SK-MEL-5 (cell line): ENCODE measurements at places on chromosomes 3 and 15. TPM values are rescaled to one million over a fixed set of nuclear protein-coding genes. Genes with fewer than 3 reads are reported as not detected.

Gene BRK1
- 93.4 and 102 TPM in 2 replicates for total RNA-seq

Gene AHSG
- not detected in 2 replicates for total RNA-seq

Gene RYR3
- 0.08 and 0.16 TPM in 2 replicates for total RNA-seq

Gene BNC1
- not detected in 2 replicates for total RNA-seq

DNA sequence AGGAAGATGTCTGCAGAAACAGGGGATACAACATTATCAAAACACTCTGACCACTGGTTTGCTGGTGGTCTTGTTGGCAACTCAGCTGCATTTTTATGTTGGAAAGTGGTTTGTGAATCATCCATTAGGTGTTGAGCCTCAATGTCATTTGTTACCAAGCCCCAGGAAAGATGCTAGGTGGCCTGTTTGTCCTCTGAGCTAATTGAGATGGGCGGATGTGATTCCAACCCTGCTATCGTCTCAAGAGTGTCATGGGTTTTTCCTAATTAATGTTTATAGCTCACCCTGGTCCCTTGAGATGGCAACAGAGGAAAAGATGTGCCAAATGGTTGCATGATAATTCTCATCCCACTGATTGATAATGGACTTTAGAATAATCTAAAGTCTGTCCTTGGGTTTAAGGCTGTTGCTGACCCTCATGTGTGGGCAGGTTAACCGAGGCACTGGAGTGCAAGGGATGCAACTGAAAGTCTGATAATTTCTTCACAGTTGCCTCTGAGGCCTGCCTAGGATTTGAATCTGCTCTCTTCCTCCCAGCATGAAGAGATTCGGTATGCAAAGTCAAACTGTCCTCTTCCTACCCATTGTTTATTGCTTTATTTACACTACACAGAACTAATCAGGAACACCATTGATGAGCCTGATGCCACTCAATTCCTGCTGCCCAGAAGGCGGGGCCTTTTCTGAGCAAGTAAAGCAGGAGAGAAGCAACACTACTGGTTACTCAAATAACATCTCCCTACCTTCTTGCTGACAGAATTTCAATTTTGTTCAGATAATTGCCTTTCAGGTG, 166.2 kb upstream of the TBC1D5 start:
- DNase-seq, result no peak

DNA sequence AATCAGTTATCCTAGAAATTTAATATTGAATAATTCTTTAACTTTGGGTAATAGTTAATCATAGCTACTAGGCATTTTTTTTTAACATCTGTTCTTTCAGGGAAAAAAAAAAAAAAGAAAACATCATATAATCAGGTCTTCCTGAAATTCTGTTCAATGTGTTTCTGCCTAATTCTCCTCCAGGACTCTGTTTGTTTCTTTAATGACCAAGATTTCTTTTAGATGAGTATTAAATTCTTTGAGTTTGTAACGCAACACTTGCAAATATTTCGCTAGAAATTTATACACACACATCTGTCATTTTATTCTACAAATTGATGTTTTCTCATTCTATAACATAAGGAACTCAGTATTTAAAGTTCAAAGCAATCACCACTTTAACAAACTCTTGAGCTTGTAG, 56.7 kb downstream of the ALCAM start:
- no peak for DNase-seq

DNA sequence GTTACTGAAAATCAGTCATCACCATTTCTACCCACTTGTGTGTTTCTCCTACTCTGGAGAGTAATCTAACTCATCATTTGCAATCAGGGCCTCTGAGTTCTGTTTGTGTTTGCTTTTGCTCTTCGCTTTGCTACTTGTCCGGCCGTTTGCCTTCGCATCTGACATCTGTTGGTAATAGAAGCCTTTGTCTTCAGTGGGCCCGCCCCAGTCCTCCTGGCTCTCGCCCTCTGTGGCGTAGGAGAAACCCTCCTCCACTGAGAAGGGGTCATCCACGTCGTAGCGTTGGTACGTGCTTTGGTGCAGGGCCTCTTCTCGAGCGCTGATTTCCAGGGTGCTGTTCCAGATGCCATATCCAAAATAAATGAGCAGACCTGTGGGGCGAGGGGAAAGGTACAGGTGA, 48.3 kb downstream of the CLDN11 start:
- DNase-seq, result no peak

DNA sequence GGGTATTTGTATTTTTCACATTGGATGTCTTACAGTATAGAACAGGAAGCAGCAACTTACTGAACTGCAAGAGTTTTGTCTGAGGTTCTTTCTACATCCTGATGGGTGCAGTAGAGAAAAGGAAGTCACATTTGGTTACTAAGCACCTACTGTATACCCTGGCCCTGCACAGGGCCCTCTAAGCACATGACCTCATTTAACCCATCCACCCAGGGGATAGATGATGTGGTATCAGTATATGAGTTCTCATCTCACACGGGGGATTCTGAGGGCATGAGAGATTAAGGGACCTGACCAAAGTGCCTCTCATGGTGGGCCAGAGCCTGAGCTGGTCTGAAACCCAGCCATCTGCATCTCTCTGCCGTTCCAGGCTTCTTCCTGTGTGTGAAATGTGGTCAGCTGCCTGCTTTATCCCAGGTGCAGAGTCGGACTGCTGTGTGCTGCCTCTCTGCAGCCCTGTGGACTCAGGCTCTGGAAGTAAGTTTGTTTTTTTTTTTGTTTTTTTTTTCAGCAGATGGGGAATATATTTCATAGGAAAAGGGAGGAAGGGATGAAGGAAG, 17.9 kb downstream of the SLC6A11 start:
- DNase-seq, result no peak

DNA sequence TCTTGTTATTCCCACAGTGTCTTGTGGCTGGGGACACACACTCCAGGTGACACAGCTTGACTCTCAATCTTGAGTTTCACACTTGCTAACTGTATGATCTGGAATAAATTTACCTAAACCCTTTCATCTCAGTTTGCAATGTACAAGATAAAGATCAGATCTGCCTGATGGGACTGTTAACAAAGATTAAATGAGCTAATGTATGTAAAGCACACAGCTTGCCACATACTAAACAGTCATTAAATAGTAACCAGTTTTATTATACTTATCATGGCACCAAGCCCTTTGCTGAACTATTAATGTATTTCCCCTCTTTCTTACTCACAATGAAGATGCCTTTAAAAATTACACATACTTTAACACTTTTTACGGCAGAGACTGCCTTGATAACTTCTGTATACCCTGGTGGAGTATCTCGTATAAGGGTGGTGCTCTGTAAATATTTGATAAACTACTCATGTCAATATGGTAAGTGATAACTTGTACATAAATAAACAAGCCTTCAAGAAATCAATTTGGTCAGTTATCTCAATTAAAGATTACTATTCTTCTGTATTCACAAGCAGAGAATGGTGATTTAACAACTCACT, 184.5 kb downstream of the STAG1 start:
- no peak for DNase-seq

- no peak for DNase-seq
Observed at GRCh38 chr15:85620690-85621049, 174.1 kb downstream of the KLHL25 start.

DNA sequence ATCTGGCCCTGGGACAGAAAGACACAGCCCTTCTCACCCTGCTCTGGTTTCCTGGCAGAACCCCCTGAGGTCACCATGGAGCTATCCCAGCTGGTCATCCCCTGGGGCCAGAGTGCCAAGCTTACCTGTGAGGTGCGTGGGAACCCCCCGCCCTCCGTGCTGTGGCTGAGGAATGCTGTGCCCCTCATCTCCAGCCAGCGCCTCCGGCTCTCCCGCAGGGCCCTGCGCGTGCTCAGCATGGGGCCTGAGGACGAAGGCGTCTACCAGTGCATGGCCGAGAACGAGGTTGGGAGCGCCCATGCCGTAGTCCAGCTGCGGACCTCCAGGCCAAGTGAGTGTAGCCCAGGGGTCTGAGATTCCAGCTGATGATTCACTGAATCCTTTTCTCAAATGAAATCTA, 61.7 kb downstream of the BOC start:
- no peak for DNase-seq

- DNase-seq, result no peak
Observed at GRCh38 chr3:36924744-36925521, 19.9 kb downstream of the TRANK1 start.

- no peak for DNase-seq
Observed at GRCh38 chr15:51438526-51438925, 97.1 kb downstream of the GLDN start.

DNA sequence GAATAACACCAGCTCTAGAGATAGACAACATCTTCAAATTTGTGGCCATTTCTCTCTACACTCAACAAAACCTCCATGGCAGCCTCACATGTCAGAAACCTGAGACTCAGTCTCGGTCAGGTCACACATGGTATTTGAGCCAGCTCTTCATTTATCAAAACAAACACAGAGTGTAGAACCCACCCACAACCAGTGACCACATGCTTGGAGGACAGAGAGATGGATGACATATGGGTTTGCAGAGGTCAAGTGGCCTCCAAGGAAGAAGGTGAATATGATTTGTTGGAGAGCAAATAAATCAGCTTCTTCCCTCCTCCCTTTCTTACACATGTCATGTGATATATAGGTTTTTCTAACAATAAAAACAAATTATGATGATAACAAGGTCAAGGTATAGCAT, 278.1 kb upstream of the LRTM1 start:
- no peak for DNase-seq
